ENCODE measurements at places on chromosomes 1 and 21.
A peak's percentile ranks its signal among the peaks of the same experiment; 100 is the strongest.

DNA sequence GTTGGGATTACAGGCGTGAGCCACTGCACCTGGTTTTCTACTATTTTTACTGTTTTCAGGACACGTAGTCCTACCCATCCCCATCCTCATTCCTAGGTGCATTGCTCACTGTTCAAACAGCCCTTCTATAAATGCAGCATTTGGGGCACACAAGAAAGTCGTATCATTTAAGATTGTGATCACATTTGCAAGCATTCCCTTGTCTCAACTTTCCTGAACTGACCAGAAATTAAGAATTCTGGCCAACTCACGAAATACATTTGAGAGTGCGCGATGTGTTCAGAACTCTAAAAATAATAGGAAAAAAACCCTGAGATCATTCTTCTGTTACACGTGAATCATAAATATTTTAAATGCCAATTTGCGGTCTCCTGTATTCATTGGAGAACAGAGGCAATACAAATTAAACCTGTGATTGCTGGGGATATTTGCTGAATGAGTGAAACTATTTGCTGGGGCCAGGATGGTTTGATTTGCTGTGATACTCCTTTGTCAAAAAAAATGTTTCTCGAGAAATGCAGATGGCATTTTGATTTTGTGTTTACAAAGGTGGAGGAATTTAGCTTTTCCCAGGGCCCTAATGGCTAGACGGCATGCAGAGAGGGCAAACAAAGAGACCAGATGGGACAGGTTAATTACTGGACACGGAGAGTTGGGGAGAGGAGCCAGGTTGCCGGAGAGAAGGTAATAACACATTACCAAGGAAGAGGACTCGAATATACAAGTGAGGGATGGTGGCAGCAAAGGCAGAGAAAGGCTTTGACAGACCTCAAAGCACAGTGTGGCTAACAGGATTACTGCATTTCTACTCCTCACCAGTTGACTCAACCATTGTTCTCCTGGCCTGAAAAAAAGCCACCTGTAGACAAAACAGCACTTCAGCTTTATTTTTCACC, 38.4 kb downstream of the STPG1 start:
- no peak for DNase-seq

DNA sequence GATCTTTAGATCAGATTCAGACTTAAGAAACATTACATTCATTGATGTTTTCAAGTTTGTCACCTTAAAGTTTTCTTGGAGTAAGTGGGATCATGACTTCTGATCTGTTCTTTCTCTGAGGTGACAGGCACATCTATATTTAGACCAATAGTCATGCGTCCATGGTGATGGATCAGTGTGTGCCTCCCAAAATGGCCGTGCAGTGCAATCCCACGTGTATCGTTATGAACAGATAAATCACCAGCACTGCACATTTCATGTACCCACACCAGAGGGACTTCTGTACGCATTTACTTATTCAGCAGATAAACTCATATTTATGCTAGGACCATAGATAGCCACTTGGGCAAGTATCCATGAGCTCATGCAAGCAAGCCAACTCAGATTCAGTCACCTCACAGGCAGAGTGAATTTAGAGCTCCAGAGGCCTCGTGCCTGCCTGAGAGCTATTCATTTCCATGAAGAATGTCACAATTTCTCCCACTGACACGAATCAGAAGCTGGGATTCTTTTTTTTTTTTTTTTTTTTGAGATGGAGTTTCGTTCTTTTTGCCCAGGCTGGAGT, 13.9 kb upstream of the WDR26 start:
- no peak for DNase-seq

- DNase-seq = no peak
Observed at GRCh38 chr1:245019910-245020486, 134.8 kb upstream of the KIF26B start.

DNA sequence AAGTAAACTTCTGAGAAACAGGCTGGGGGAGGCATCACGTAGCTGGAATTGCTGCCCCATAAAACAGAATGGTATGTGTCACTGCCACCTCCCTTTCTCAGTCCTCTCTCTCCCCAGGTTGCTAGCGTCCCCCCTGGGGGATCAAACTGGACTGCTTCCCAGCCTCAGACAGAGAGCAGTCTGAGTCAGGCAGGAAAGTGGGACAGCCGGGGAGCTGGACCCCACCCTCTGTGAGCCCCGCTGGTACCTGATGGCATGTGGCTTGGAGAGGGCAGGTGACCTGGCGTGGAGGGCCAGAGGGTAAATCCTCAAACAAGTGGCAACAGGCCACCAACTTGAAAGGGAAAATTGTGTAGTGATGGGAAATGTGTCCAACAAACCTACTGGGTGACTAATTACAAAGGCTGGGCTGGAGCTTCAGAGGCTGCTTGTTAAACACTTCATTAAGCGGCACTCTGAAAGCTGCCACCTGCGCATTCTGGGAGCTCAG, 1.0 kb upstream of the SFN start:
- DNase-seq = peak; percentile 45

- peak; percentile 67 for DNase-seq
Observed at GRCh38 chr1:227778401-227778947, 37.0 kb upstream of the PRSS38 start.

- DNase-seq = no peak
Observed at GRCh38 chr1:200654660-200655059, 15.0 kb downstream of the DDX59 start.

DNA sequence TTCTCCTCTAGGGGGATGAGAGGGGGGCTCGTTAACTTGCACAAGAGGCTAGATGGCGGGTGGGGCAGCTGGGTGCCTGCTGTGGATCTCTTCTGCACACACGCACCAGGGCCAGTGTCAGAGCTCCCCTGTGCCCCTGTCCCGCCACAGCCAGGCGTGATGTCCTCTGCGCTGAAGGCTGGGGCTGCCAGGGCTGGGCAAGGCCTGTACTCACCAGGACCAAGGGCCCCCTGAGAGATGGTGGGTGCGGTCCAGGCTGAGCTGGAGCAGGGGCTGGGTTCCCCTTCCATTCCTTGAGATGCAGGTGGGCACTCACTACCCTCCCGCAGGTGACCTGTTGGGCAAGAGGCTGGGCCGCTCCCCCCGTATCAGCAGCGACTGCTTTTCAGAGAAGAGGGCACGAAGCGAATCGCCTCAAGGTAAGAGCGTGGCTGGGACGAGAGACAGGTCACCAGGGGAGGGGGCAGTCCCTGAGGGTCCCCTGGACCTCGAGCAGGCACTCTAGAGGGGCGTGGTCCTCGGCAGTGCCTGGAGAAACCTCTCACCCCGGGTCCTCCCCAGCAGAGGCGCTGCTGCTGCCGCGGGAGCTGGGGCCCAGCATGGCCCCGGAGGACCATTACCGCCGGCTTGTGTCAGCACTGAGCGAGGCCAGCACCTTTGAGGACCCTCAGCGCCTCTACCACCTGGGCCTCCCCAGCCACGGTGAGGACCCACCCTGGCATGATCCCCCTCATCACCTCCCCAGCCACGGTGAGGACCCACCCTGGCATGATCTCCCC, 15.2 kb downstream of the SAMD11 start:
- DNase-seq = no peak

DNA sequence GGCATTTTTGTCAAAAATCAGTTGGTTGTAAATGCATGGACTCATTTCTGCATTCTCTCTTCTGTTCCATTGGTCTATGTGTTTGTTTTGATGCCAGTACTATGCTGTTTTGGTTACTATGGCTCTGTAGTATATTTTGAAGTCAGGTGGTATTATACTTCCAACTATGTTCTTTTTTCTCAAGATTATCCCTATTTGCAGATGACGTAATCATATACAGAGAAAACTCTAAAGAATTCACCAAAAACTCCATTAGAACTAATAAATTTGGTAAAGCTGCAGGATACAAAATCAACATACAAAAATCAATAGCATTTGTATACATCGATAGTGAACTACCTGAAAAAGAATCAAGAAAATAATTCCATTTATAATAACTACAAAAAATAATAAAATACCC, 253.1 kb upstream of the NEGR1 start:
- DNase-seq = no peak

GRCh38 chr1:119327094-119327449, 41.5 kb upstream of the HAO2 start:
- no peak for DNase-seq

DNA sequence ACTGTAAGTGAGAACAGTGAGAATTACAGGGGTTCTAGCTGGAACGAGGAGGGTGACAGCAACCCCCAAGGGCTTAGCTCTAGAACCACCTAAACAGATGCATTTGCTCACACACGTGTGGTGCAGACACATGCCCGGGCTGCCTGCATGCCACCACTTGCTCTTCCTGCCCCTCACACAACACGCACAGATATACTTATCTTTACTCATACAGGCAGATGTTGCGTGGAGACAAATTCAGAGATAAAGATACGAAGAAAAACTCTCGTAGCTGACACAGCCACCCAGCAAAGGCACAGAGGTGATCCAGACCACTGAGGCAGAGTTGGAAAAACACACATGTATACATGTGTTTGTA, 13.5 kb downstream of the VANGL1 start:
- no peak for DNase-seq

DNA sequence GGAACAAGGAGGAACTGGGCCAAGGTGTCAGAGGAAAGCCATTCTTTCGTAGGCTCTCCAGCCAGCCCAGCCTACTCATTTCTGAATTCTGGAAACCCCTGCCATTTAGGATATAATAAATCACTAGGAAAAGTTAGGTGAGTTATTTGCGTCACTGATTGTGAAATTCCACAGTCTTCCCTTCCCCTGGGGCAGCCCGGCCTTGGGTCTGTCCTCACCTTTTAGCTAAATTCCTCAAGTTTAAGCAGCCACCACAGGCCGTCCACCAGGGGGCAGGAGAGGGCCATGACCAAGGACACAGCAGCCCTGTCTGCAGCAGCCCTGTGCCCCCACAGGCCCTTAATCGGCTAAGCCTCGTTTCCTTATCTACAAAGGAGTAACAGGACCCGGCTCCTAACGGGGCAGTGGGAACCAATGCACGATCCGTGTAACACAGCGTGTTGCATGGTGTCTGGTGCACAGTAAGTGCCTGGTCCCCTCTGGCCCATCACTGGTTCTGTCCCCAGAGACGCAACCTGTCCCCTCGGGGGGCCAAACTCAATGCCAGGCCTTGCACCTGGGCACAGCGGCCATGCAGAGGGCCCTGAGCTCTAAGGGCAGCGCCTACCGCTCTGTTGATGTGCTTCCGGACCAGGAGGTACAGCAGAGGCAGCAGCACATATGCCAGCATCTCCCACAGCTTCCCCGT, 18.1 kb downstream of the GPR157 start:
- DNase-seq = peak; percentile 74

- no peak for DNase-seq
Observed at GRCh38 chr1:169588785-169589485, 2.7 kb upstream of the F5 start.

- no peak for DNase-seq
Observed at GRCh38 chr1:29514361-29515169, 278.2 kb downstream of the PTPRU start.

DNA sequence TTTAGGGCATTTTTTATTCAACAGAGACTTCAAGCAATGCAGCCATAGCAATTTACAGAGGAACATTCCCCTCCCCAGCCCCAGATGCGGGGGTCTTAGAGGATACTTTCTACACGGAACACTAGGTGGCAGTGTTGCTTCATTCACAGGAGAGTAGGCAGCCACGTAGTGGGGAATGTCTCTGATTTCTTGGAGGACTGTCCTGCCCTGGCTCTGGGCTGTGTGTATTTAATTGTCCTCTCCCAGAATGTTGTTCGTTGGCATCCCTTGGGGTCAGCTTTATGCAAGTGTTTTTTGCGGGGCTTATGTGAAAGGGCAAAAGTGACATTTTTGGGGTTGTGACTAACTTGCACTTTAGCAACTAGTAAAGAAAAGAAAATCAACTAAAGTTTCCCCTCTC, 96.9 kb downstream of the PAPPA2 start:
- DNase-seq = peak; percentile 70

DNA sequence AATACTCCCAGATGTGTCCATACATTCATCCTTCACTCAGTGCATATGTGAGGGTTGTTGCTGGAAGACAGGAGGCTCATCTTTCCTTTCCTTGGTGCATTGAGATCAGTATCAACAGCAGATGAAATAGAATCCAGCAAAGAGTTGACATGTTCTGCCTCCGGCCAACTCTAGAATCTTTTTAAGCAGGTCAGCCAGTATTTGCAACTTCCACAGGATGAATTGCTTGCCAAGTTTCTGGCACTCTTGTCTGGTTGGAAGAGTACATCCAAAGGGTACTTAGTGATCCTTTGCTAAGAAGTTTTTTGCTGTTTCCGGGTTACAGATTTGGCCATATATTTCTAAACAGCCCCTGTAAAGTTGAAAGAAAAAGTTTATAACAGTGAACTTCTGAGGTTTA, 21.1 kb downstream of the SYNC start:
- no peak for DNase-seq

- no peak for DNase-seq
Observed at GRCh38 chr21:17436626-17437111, 76.2 kb upstream of the CXADR start.

All from fibroblast of skin of back (primary cell).